ENCODE measurements at places on chromosomes 2 and 18.

GRCh38 chr2:168687314-168687713 is 115.1 kb upstream of the NOSTRIN start:
- H3K4me1 ChIP-seq = no peaks in the 10 kb centered on the region
- peak; percentile 22 for DNase-seq
- H3K27ac ChIP-seq = no peak overlapping the region
- no peaks in the 10 kb centered on the region for H3K36me3 ChIP-seq
- no peak overlapping the region for H3K4me3 ChIP-seq

GRCh38 chr18:32190209-32190608 is 370 bp downstream of the MEP1B start:
- no peaks in the 10 kb centered on the region for H3K36me3 ChIP-seq
- no peak overlapping the region for H3K4me3 ChIP-seq
- no peaks in the 10 kb centered on the region for H3K4me1 ChIP-seq
- no peak overlapping the region for H3K27ac ChIP-seq

GRCh38 chr2:219769090-219769910 is 141.9 kb downstream of the SLC4A3 start:
- no peak for DNase-seq
- no peaks in the 10 kb centered on the region for H3K36me3 ChIP-seq
- H3K4me1 ChIP-seq = no peaks in the 10 kb centered on the region
- H3K27me3 ChIP-seq = no peaks in the 10 kb centered on the region

DNA sequence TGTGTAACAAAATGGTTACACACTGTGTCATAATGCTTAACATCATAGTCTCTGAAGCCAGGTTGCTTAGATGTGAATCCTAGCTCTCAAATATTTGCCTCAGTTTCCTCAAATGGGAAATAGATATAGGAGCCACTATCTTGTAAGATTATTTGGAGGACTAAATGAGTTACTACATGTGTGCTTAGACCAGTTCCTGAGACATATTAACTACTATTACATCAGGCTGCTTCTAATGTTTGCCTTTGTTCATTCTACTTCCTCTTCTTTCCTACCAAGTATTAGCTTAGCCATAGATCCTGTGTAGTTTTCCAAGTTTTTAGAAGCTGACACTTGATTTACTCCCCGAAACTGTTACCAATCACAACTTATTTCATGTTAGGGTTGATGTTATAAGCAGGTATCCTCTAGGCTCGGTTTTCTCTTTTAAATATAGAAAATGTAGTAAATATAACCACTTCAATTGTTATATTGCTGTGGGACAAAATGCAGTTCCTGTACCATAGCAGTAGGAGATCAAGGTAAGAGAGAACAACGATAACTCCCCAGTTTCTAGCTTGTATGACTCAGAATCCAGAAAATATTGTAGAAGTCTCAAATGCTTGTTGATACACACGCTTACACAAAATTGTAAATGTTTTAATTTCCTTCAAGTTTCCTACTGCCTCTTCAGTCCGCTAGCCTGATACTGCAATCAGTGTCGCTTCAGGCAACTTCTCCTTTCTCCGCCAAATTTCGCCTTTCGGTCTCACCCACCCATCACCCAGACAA is 751 bp upstream of the DNAJC10 start:
- H3K27me3 ChIP-seq = no peaks in the 10 kb centered on the region
- peaks cover 11% of the 10 kb centered on the region for H3K36me3 ChIP-seq
- peak overlapping the region; percentile 70 for H3K27ac ChIP-seq
- no peak for DNase-seq

DNA sequence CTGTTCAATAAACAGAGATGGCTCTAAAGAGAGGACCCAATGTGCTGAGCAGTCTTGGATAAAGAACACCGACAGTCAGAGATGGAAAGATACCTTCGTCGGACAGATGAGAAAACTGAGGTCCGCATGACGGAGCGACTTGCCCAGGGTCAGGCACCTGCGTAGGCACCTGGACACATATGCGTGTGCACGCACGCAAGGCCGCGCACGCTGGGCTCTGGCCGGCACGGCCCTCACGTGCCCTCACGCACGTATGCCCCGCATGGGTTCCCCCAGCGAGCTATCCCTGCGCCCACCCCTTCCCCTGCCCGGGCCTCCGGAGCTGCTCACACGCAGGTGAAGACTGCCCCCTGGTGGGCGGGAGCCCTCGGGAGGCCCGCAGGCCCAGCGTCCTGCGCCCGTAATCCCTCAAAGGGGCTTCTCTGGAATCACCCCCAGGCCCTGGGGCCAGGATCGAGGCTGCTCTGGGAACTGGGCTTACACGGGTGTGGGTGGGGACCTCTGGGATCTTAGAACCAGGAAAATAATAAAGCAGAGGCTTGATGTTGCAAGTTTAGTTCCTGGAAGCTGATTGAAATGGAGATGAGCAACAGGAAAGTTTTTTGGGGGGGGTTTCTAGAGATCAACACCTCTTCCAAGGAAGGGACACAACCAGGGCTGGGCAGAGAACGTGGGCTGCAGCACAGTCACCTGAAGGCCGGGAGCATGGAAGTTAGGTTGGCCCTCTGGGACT is 246.3 kb downstream of the TNS1 start:
- H3K36me3 ChIP-seq = no peaks in the 10 kb centered on the region
- H3K4me1 ChIP-seq = no peaks in the 10 kb centered on the region
- H3K27ac ChIP-seq = no peak overlapping the region
- no peak overlapping the region for H3K4me3 ChIP-seq

DNA sequence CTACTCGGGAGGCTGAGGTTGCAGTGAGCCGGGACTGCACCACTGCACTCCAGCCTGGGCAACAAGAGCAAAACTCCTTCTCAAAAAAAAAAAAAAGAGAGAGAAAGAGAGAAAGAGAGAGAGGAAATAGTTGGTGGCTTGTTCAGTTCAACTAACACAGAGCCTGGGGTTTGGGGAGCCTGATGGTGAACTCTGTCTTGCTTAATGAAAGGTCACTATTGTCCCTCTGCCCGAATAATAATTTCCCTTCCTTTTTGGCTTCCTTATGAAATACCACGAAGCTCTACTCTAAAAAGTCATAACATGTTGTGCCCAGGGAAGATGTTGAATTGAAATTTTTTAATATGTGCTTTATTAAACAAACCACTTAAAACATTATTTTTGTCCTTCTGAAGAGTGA is 17.3 kb downstream of the BCL2 start:
- no peaks in the 10 kb centered on the region for H3K27me3 ChIP-seq
- no peak overlapping the region for H3K4me3 ChIP-seq
- DNase-seq = no peak
- H3K4me1 ChIP-seq = peaks cover 20% of the 10 kb centered on the region
- H3K27ac ChIP-seq = no peak overlapping the region

Measured in A673 (cell line).